EH (cell line): ENCODE measurements at places on chromosomes 6 and 20.

- no peak for DNase-seq
Measured at GRCh38 chr6:167091026-167091804, 31.7 kb upstream of the CCR6 start.

GRCh38 chr20:38883081-38883980 is 42.9 kb upstream of the FAM83D start:
- peak; percentile 43 for DNase-seq

DNA sequence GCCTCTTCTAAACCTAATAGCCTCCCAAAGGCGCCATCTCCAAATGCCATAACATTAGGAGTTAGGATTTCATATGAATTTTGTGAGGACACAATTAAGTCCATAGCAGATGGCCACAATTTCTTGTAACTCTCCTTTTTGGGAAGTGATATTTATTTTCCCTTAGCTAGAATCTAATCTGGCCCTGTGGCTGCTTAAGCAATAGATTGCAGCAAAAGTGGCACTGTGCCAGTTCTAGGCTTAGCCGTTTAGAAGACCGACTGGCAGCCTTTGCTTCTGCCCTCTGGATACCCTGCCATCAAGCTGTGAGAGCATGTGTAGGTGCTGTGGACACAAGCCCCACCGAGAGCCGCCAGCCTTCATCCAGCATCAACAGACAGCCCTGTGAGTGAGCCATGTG is 15.9 kb upstream of the ADGB start:
- DNase-seq = no peak

- no peak for DNase-seq
Measured at GRCh38 chr6:168320634-168321033, 1.1 kb upstream of the DACT2 start.

DNA sequence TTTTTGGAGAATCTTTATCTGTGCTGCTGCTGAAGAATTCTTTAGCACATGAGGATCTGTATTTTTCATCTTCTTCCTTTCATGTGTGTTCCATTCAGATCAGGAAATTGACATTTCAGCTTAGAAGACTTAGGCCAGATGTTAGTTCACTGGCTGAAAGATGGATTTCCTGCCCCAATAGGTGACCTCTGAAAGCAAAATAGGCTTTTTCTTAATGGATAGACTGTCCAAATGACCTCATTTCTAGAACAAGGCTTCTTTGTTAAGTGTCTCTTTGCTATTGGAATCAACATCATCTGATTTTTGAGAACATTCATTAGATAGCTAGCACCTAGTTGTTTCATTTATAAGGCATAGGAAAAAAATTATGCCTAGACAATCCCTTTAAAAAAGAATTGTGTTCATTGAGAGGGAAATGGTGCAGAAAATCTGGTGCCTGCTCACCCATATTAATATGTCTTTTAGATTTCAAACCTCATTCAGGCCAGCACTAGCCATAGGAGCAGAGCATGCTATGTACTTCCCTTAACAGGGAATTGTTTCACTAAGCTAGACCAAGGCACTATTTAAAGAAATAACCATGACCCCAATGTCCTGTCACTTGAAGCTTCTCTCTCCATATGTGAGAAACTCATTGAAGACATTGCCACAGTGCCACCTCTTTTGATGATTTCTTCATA is 13.6 kb upstream of the SASH1 start:
- no peak for DNase-seq

DNA sequence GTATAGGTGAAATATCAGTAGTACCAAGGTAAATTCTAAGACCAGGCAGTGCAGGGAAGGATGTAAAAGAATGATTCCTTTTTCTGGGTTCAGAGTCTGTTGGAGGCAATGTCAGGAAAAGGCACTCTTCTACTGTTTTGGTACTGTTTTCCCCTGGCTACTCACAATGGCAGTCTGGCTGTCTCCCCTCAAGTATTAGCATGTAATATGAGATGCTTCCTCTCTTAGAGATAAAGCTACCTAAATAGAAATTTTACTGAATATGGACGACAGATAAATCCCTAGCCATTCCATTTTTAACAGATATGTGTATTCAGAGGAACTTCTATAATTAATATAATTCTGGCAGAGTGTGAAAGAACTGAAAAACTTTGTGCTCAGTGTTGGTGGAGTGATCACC is 3.5 kb downstream of the RNF8 start:
- DNase-seq = no peak

DNA sequence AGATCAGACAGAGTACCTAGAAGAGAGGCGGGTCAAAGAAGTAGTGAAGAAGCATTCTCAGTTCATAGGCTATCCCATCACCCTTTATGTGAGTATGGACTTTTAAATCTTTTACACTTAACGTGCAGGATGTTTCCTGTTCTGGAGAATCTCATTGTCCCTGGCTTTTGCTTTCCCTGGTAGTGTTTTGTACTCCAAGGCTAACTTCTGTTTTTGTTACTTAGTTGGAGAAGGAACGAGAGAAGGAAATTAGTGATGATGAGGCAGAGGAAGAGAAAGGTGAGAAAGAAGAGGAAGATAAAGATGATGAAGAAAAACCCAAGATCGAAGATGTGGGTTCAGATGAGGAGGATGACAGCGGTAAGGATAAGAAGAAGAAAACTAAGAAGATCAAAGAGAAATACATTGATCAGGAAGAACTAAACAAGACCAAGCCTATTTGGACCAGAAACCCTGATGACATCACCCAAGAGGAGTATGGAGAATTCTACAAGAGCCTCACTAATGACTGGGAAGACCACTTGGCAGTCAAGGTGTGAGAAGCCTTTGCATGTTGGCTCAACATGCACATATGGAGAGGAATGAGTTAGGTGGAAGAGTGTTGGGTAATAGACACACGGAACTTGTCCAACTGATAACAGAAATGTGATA is 3.3 kb downstream of the HSP90AB1 start:
- no peak for DNase-seq

DNA sequence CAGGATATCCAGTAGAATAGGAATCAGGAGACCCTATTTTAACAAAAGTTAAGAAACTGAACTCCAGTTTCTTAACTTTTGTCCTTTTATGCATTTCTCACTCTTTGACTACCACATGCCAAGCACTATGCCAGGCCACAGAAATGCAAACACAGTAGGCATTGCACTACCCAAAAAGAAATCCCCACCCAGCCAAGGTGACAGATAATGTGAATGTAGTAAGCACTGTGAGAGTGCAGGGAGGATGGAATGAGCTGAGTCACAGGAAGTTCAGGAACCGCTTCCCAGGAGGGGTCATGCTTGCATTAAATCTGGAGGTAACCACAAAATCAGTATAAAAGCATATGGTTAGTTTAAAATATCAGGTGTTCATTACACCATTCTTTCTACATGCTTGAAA is 20.1 kb upstream of the FAM83C start:
- peak; percentile 92 for DNase-seq

GRCh38 chr20:60424267-60424902 is 466.2 kb downstream of the CDH26 start:
- DNase-seq = no peak
